Tibial nerve (tissue), 4 donors: ENCODE measurements at places on chromosomes 13 and 19.
A peak's percentile ranks its signal among the peaks of the same experiment; 100 is the strongest.

DNA sequence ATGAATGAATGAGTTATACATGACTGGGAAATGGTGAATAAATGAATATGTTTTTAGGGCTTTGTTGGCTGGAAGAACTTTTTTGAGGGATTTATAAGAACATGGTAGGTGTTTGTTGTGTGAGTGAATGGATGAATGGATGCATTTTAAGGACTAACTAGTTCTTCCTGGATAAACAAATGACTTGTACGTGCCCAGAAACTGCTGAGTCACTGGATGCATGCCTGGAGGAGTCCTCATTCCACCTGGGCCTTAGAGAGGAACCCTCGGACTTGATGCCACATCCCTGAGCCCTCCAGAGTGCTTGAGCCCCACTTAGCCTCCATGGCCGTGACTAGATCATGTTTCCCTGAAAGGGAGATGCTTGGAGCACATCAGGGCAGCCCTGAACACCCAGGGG, 153.4 kb downstream of the DPF1 start:
- no peaks in the 10 kb centered on the region for H3K36me3 ChIP-seq
- H3K27me3 ChIP-seq: no peaks in the 10 kb centered on the region
- no peak for DNase-seq
- no peaks in the 10 kb centered on the region for H3K4me1 ChIP-seq
- no peak overlapping the region for H3K27ac ChIP-seq

GRCh38 chr13:44759384-44760360, 183.5 kb upstream of the TSC22D1 start:
- no peak overlapping the region for H3K27ac ChIP-seq
- DNase-seq: no peak
- no peaks in the 10 kb centered on the region for H3K36me3 ChIP-seq
- no peak overlapping the region for H3K4me3 ChIP-seq
- H3K4me1 ChIP-seq: peaks cover 17% of the 10 kb centered on the region

DNA sequence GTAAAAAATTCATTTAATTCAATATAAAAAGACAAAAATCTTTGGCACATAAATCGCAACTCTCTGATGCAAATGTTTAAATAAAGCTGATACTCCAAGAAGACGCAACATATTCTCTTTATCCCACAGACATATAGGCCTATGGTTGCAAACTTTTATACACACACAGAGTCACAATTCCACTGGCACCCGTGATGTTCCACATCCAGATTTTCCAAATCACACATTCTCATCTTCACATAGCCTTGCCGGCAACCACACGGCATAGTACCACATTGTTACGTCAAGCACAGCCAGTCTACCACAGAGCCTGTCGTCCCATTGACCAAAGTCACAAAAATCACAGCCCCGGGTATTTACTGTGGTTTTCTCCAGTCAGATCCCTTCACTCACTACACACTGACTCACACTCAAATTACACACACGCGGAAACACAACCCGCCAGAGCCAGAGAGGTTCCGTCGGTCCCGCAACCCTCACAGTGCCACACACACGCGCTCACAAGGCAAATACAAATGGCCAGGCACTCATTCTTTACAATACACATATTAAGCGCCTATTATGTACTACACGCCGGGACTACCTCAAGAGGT, 546 bp upstream of the ZNF546 start:
- H3K4me3 ChIP-seq: peak overlapping the region; percentile 42
- DNase-seq: no peak
- no peaks in the 10 kb centered on the region for H3K27me3 ChIP-seq
- H3K36me3 ChIP-seq: no peaks in the 10 kb centered on the region
- no peaks in the 10 kb centered on the region for H3K4me1 ChIP-seq

DNA sequence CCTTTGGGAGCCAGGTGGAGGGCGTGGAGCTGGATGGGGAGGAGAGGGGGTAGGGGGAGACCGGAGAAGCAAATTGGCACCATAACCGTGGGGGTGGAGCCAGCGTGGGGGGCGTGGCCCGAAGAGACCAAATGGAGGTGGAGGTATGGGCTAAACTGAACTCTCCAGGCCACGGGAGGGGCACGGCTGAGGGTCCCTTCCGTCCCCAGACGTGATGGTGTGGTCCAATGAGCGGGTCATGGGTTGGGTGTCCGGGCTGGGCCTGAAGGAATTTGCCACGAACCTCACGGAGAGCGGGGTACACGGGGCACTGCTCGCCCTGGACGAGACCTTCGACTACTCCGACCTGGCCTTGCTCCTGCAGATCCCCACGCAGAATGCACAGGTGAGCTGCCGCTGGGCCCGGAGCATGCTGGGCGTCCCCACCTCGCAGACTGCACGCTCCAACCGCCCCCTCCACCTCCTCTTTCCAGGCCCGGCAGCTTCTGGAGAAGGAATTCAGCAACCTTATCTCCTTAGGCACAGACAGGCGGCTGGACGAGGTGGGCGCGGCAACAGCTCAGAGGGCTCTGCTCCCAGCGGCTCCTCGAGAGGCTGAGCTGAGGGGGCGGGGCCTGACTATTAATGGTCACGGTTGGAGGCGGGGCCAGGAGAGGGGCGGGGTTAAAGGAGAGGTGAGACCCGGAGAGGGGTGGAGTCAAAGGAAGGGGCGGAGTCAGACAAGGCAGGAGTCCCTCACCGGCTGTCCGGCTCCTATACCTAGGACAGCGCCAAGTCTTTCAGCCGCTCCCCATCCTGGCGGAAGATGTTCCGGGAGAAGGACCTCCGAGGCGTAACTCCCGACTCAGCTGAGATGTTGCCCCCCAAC, 6.2 kb downstream of the HRC start:
- H3K4me1 ChIP-seq: no peaks in the 10 kb centered on the region
- no peaks in the 10 kb centered on the region for H3K27me3 ChIP-seq
- no peaks in the 10 kb centered on the region for H3K36me3 ChIP-seq
- peak overlapping the region; percentile 54 for H3K4me3 ChIP-seq

- no peak overlapping the region for H3K4me3 ChIP-seq
- peaks cover 2% of the 10 kb centered on the region for H3K27me3 ChIP-seq
- H3K27ac ChIP-seq: no peak overlapping the region
- no peaks in the 10 kb centered on the region for H3K36me3 ChIP-seq
- no peak for DNase-seq
Measured at GRCh38 chr13:113138792-113139551, 16.4 kb downstream of the F10 start.

DNA sequence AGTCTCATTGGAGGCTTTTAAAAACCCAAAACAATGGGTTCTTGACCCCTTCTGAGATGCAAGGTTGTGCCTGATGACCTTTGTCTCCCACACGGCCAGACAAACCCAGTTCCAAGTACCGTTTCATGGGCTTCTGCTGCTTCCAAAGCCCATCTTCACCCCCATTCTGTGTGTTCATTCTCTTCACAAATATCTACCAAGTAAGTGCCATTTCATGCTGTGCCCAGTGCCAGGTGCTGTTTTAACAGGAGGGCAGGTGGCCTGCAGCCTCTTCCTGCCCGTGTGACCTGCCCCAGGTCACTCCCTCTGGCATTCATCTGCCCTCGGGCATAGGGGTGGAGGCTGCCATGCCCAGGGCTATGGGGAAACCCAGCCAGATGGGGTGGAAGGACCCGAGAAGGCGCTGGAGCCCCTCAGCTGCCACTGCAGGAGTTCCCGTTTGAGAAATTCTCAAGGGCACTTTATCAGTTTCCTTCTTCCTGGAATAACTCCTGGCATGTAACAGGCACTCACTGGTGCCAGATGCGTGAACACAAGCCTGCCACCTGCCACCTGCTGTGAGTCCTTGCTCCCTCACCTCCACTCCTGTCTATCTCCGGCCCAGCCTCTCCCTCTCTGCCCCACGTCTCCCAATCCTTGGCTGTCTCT, 12.5 kb downstream of the CAPN12 start:
- peaks cover 72% of the 10 kb centered on the region for H3K4me1 ChIP-seq
- no peaks in the 10 kb centered on the region for H3K27me3 ChIP-seq
- no peak overlapping the region for H3K27ac ChIP-seq
- H3K36me3 ChIP-seq: peaks cover 52% of the 10 kb centered on the region
- DNase-seq: no peak

GRCh38 chr19:45349430-45349941, 8.9 kb downstream of the KLC3 start:
- peaks cover 44% of the 10 kb centered on the region for H3K36me3 ChIP-seq
- DNase-seq: no peak
- H3K27ac ChIP-seq: no peak overlapping the region

DNA sequence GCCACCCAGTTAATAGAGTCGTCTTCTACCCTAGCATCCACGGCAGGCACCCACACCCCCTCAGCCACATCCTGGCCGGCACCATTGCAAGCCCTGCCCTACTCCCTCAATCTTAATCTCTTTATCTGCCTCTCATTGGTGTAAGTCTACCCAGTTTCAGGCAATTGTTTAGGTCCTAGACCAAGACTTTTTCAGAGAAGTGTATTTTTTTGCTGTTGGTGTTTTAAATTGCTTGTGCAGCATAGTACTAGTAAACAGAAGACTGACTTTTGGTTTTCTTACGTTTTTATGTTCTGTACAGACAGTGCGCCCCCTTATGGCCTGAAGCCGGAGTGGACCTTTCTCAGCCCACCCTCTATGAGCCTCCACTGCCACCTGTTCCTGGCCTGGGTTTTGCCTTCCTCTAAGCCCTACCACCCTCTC, 2.3 kb upstream of the LCP1 start:
- no peak overlapping the region for H3K4me3 ChIP-seq
- no peaks in the 10 kb centered on the region for H3K36me3 ChIP-seq
- H3K27ac ChIP-seq: no peak overlapping the region
- no peaks in the 10 kb centered on the region for H3K27me3 ChIP-seq
- H3K4me1 ChIP-seq: peaks cover under 1% of the 10 kb centered on the region

GRCh38 chr13:111900390-111901131, 166.4 kb upstream of the SOX1 start:
- no peak overlapping the region for H3K27ac ChIP-seq
- H3K36me3 ChIP-seq: no peaks in the 10 kb centered on the region
- no peaks in the 10 kb centered on the region for H3K27me3 ChIP-seq
- DNase-seq: no peak

GRCh38 chr13:41590122-41590521, 132.8 kb downstream of the RGCC start:
- no peak overlapping the region for H3K4me3 ChIP-seq
- no peaks in the 10 kb centered on the region for H3K4me1 ChIP-seq
- no peaks in the 10 kb centered on the region for H3K27me3 ChIP-seq
- no peaks in the 10 kb centered on the region for H3K36me3 ChIP-seq

- H3K4me3 ChIP-seq: no peak overlapping the region
- no peaks in the 10 kb centered on the region for H3K36me3 ChIP-seq
- DNase-seq: no peak
- no peak overlapping the region for H3K27ac ChIP-seq
Measured at GRCh38 chr19:30741566-30741965, 369.4 kb downstream of the ZNF536 start.

- no peaks in the 10 kb centered on the region for H3K4me1 ChIP-seq
- no peak overlapping the region for H3K27ac ChIP-seq
- H3K4me3 ChIP-seq: no peak overlapping the region
- no peaks in the 10 kb centered on the region for H3K27me3 ChIP-seq
- H3K36me3 ChIP-seq: no peaks in the 10 kb centered on the region
Measured at GRCh38 chr13:82358284-82358683, 1524.0 kb downstream of the SLITRK1 start.

DNA sequence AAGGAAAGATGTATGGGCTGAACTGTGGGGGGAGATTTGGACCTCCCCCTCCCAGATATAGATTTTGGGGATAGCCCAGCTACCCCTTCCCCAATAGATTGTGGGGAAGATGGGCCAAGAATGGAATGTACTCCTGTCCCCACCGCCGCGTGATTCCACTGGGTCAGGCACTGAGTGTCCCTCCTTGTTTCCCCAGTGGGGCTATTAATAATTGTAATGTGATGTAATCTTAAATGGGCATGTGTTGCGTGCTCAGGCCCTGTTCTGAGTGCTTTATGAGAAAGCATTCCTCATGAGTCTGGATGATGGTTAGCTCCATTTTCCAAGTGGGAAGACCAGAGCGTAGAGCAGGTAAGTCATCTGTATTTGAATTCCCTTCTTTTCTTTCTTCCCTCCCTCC, 1.4 kb downstream of the PSMD8 start:
- H3K27ac ChIP-seq: no peak overlapping the region

- no peak overlapping the region for H3K27ac ChIP-seq
- no peaks in the 10 kb centered on the region for H3K27me3 ChIP-seq
- no peaks in the 10 kb centered on the region for H3K36me3 ChIP-seq
- no peak overlapping the region for H3K4me3 ChIP-seq
- DNase-seq: no peak
Measured at GRCh38 chr13:61685682-61686012, 270.0 kb upstream of the PCDH20 start.

GRCh38 chr19:42010245-42011126, 16.5 kb upstream of the ATP1A3 start:
- H3K27ac ChIP-seq: no peak overlapping the region
- no peaks in the 10 kb centered on the region for H3K36me3 ChIP-seq
- H3K4me1 ChIP-seq: no peaks in the 10 kb centered on the region
- no peaks in the 10 kb centered on the region for H3K27me3 ChIP-seq
- no peak overlapping the region for H3K4me3 ChIP-seq
- DNase-seq: no peak

GRCh38 chr19:34075661-34076091, 96.6 kb upstream of the LSM14A start:
- no peak overlapping the region for H3K4me3 ChIP-seq
- H3K4me1 ChIP-seq: no peaks in the 10 kb centered on the region
- H3K27ac ChIP-seq: no peak overlapping the region
- no peak for DNase-seq
- no peaks in the 10 kb centered on the region for H3K27me3 ChIP-seq

DNA sequence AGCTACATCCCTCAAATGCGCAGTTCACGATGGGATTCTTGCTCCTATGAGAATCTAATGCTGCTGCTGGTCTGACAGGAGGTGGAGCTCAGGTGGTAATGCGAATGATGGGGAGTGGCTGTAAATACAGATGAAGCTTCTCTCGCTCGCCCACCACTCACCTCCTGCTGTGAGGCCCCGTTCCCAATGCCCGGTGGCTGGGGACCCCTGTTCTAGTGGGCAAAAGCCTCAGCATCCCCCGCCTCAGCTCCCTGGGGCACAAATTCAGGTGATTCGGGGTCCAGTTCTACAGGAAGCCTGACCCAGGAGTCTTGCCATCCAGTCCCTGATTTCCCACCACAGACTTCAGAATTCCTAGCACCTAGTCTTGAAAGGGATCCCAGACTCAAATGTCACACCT, 3.7 kb downstream of the RETN start:
- DNase-seq: no peak
- no peaks in the 10 kb centered on the region for H3K4me1 ChIP-seq
- no peaks in the 10 kb centered on the region for H3K36me3 ChIP-seq
- no peak overlapping the region for H3K27ac ChIP-seq
- no peaks in the 10 kb centered on the region for H3K27me3 ChIP-seq

DNA sequence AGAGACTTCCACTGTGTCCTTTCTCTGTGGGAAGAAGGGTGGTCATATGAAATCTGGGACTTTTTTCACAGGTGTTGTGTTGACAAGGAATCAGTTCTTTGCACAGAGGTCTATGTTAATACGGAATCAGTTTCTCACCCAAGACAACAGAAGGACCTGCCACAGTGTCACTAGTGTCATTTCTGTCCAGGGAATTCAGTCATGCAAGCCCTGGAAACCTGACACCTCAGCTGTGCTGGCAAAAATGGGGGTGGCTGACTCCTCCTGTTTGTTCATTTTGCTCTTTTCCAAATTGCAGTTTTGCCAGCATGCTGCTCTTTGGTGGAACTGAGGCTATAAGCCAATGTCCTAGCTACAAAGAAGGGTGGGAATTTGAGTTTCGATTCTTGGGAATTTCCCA, 49.8 kb upstream of the ESD start:
- no peak overlapping the region for H3K4me3 ChIP-seq
- no peaks in the 10 kb centered on the region for H3K4me1 ChIP-seq
- no peaks in the 10 kb centered on the region for H3K36me3 ChIP-seq
- H3K27me3 ChIP-seq: no peaks in the 10 kb centered on the region
